ENCODE measurements at places on chromosomes 5 and 9.

GRCh38 chr9:127305838-127306226, 41.3 kb downstream of the GARNL3 start:
- DNase-seq, result no peak

DNA sequence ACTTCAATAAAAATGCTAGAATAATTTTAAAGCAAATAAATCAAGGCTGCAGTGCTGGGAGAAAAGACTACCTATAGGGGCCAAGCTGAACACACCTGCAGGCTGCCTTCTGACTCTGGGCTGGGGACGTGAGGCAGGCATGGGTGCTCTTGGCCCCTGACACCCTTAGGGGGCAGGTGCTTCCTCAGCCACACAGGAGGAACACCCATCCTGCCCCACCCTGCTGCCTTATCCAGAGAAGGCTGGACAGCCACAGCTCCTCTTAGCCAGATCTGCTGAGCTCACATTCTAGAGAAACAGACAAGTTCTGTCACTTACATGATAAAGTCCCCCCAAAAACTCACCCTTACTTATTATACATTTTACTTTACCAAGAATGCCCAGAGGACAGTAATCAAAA, 6.6 kb upstream of the LMX1B start:
- DNase-seq, result no peak

GRCh38 chr9:133943781-133944745, 48.1 kb downstream of the VAV2 start:
- no peak for DNase-seq

GRCh38 chr9:758146-758545, 83.4 kb upstream of the DMRT1 start:
- DNase-seq, result no peak

DNA sequence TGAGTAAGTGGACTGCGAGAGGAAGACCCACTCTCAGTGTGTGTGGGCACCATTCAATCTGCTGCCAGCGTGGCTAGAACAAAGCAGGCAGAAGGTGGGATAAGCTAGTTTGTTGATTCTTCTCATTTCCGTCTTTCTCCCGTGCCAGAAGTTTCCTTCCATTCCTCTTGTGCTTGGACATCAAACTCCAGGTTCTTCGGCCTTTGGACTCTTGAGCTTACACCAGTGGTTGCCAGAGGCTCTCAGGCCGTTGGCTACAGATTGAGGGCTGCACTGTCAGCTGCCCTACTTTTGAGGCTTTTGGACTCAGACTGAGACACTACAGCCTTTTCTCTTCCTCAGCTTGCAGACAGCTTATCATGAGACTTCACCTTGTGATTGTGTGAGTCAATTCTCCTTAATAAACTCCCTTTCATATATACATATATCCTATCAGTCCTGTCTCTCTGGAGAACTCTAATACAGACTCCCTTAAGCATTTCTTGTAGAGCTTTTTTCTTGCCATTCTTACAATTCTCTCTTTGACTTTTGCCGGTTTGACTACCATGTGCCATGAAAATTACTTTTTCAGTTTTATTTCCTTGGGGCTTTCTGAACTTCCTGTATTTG, 494.9 kb downstream of the PRR16 start:
- no peak for DNase-seq

DNA sequence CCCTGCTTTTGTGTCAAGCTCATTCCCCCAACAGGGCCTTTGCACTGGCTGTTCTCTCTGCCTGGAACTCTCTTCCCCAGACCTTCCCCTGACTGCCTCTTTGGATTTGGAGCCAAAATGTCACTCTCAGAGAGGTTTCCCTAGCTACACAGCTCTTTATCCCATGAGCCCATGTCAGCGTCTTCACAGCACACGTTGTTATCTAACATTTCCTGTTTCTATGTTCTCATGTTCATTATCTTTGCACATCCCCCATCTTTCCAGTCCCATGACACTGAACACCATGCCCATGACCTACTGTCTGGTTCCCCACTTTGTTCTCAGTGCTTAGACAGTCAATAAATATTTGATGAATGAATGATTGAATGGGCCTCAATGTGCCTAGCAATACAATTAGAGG, 26.3 kb upstream of the ARSI start:
- DNase-seq, result no peak

- no peak for DNase-seq
Measured at GRCh38 chr5:172353846-172354245, 70.3 kb upstream of the UBTD2 start.

DNA sequence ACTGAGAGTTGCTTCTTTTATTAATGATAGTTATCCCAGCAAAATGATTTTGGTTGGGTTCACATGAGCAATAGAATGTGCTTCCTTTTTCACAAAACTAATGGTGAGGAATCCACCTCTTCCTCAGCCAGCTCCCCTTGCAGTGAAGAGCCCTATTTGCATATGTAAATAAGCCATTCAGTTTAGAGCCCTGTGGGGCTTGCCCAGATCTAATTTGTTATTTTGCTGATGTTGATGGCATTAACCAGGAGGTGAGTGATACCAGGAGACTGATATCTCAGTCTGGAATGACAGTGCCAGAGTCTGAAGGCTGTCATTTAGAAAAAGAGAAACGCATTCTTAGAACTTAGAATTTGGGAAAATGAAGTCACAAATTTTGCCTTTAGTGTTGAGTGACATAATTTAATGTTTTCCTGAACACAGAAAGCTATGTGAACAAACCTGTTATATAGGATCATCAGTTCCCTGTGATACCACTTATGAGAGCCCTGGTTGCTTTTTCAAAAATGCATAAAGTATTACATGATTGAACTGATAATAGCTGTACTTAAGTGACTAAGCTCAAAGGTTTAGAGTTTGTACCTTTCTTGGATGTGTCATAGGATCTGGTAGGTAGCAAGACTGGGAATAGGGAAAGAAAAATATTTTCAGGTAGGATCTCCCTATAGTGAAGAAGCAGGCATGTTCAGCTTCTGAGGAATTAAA, 271.6 kb downstream of the MAST4 start:
- no peak for DNase-seq

GRCh38 chr5:40386289-40386688, 293.4 kb upstream of the PTGER4 start:
- no peak for DNase-seq

- no peak for DNase-seq
Measured at GRCh38 chr9:109496218-109496617, 1.9 kb downstream of the PTPN3 start.

DNA sequence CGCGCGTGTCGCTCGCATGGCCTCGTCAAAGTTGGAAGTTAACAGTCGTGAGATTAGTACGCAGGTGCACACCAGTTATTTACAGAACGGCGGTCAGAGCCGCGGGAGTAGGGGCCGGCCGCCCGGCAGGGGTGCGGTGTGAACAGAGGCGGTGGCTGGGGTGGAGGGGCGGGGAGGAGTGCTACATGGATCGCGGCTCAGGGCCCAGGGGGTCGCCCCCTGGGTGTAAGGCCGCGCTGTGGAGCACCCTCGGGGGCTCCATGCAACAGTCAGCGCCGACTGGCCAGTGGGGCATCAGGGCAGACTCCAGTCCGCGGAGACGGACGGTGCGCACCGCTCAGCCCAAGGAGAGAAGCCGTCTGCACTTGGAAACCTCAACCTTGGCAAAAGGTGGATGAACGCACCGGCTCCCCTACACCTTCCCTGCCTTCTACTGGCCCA, 60.3 kb downstream of the ZNF354C start:
- no peak for DNase-seq

DNA sequence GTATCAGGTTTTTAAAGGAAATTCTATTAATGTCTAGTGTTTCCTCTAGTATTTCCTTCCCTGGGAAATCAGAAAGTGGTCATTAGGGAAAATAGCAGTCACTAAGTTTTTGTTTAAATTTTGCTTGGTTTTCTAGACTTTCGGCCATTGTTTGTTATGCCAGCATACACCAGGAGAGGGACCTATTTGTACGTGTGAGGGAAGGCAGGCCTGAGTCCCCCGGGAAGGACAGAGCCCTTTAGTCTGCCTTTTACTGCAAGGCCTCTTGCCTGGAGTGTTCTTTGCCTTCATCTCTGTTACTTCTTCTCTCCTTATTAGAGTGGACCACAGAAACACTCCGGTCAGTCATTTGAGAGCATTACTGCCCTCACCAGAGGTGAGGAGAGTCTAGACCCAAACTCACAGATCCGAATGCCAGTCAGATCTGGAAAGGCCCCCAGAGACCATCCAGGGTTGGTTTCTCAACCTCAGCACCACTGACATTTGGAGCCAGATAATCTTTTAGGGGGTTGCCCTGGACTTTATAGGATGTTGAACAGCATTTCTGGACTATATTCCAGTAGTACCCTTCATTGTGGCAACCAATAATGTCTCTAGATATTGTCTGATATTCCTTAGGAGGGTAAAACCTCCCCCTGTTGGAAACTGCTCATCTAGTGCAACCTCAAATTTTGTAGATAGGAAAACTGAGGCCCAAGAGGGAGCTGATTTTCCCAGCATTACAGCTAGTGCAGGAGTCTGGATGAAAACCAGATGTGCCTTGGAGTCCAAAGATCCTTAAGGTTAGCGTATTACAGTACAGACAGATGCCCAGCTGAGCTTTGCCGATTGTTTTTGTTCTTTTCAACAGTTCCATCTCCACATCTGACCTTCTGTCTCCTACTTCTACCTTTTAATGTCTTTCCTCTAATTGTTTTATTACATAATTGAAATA, 93.0 kb upstream of the NIPAL4 start:
- DNase-seq, result no peak

- DNase-seq, result no peak
Measured at GRCh38 chr9:90795084-90795483, 6.5 kb upstream of the SYK start.

- DNase-seq, result no peak
Measured at GRCh38 chr5:68548959-68549676, 333.6 kb downstream of the PIK3R1 start.

- DNase-seq, result no peak
Measured at GRCh38 chr9:9747787-9748186, 865.0 kb downstream of the PTPRD start.

DNA sequence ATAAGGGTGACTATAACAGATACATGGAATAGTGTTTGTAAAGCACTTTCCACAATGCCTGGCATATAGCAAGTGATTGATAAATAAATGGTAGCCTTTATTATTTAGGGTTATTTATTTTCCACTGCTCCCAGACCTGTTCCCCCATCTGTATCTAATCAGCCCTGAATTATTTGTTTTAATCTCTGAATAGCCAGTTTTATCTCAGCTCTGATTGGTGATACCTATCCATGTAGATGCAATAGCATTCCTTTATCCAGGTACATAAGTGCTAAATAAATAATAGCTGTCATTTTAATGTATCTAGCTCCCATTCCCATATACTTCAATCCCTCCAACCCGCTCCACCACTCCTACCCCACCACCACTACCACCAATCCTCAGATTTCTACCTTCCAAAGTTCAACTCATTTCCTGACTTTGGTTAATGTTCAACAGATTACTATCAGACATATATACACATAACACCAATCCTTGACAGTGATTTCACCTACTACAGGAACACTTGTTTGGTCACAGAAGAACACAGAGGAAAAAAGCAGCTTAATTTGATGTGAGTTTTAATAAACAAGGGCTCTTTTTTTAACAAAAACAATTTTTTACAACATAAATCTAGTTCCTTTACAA, 14.0 kb downstream of the PRKAA1 start:
- no peak for DNase-seq

DNA sequence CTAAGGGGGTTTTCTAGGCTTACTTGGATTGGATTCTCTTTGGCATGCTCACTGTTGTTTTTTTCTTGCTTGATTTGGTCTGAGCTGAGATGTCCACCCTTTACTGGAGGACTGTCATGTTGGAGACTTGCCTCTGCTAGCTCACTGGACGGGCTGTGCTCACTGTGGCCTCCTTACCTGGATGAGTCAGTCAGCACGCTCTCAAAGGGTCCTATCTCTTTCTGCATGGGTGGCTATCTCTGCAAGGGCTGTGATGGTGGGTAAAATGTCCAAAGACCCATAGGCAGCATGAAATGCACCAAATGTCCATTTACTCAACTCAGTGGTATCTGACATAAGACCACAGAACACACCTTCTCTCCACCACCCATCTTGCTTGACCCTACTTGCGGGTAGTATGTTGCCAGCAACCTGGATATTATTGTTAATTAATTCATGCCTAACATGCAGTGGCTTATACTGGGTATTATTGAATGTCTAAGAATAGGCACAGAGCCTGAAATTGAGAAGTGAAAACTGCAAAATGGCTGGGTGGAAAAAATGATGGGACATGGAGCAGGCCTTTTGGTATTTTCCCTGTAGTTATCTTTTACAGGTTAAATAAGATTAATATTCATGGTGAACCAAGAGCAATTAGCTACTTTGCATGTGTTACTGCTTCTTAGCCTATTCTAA, 68.9 kb upstream of the TLE1 start:
- no peak for DNase-seq

- DNase-seq, result no peak
Measured at GRCh38 chr9:103941104-103941503, 153.0 kb upstream of the SMC2 start.

DNA sequence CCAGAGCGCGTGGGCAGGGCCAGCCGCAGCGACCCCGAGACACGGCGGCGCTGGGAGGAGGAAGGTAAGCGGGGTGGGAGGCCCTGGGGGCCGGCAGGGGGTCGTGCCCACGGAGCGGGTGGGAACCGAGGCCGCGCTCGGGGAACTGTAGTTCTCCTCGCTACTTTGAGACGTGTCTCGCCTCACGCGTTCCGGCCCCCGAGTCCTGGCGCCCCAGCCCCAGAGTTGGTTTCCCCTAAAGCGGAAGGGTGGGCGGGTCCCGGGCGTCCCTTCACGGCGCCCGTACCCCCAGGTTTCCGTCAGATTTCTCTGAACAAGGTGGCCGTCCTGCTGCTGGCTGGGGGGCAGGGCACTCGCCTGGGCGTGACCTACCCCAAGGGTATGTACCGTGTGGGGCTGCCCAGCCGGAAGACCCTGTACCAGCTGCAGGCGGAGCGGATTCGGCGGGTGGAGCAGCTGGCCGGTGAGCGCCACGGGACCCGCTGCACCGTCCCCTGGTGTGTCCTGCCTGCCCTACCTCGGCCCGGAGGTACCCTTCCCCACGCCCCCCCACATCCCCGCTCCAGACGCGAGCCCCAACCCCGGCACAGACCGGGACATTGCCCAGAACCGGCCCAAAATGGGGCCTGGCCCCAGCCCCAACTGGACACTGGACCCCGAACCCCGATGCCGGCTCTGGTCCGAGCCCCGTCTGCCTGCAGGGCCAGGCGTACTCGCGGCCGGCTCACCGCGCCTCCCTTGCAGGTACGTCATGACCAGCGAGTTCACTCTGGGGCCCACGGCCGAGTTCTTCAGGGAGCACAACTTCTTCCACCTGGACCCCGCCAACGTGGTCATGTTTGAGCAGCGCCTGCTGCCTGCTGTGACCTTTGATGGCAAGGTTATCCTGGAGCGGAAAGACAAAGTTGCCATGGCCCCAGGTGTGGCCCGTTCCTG, 709 bp downstream of the UAP1L1 start:
- DNase-seq, result peak; percentile 21

DNA sequence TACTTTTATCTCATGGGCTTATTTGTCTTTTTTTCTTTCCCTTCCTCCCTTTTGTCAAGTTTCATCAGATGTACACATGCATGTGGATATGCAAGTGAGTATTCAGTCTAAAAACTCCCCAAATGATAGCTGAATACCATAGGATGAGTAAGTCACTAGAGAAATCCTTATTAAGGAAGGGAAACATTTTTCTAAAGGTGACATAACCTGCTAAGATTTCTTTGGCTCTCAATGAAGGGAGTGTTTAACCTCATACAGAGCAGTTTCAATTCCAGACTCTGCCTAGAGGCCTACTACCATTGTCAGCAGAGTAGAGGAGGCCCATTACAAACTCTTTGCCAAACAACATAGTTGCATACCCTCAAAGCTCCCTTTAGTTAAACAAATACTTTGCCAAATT, 192.4 kb downstream of the ARHGEF28 start:
- no peak for DNase-seq

GRCh38 chr5:601771-602465, 10.2 kb upstream of the CEP72 start:
- DNase-seq, result no peak
